ENCODE measurements at places on chromosomes 1 and 21.

GRCh38 chr21:35861661-35862060, 198.7 kb downstream of the SETD4 start:
- no peak for DNase-seq

- no peak for DNase-seq
Measured at GRCh38 chr1:228338521-228339051, 68.0 kb downstream of the TRIM11 start.

DNA sequence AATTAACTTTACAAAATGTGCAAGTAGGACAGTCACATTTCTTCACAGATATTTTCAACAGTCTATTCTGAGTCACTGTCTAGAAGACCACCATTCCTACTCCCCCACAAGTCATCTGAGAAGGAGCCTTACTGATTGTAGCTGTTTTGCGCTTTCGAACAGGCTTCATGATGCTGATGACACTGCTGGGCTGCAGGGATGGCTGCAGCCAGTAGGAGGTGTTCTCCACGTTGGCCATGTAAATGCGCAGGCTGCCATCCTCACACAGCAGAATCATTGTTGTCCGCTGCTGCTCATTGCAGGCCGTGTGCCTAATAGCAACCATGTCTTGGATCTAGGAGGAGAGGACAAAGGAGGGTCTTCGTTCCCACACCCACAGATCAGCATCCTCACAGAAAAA, 56.9 kb downstream of the UBR4 start:
- no peak for DNase-seq

GRCh38 chr1:236524142-236524894, 536 bp downstream of the LGALS8 start:
- peak; percentile 27 for DNase-seq

- no peak for DNase-seq
Measured at GRCh38 chr1:60681095-60681860, 401.1 kb upstream of the NFIA start.

DNA sequence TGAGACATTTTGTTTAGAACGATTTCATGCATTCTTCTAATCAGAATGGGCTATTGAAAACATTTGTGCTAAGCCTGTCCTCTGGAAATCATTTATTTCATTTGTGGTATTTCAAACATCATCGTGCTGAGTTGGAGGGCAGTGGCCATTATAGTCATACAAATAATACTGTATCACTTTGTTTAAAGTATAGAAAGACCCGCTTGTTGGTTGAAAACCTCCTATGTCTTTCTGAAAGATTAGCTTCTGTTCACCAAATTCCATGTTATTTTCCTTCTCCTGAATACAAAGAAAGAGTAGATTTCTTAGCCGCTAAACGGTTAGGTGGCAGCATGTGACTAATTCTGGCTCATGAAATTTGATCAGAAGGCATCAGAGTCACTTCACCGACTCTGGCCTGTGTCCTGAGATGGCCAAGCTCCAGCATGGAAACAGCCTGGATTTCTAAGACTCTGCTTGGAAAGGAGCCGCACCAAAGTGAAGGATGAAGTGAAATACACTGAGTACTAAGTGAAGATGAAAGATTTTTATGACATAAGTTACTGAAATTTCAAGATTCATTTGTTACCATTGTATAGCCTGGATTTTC, 355.1 kb downstream of the USP25 start:
- DNase-seq = no peak

DNA sequence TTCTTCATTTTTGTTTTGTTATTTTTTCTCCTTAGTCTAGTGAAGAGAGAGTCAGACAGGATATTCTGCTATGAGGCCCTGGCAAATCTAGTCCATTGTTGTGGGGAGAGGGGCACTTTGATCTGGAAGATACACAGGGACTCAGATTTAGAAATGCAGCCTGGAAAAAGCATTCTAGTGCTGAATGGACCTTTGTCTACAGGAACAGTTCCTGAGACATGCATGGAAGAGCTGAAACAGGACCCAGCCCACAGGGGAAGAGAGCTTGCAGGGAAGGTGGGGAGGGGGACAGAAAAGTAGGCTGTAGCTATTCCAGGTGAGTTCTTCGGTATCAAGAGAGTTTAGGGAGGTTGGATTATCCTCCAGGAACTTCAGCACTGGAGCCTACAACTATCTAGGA, 98.5 kb downstream of the AKT3 start:
- DNase-seq = no peak

DNA sequence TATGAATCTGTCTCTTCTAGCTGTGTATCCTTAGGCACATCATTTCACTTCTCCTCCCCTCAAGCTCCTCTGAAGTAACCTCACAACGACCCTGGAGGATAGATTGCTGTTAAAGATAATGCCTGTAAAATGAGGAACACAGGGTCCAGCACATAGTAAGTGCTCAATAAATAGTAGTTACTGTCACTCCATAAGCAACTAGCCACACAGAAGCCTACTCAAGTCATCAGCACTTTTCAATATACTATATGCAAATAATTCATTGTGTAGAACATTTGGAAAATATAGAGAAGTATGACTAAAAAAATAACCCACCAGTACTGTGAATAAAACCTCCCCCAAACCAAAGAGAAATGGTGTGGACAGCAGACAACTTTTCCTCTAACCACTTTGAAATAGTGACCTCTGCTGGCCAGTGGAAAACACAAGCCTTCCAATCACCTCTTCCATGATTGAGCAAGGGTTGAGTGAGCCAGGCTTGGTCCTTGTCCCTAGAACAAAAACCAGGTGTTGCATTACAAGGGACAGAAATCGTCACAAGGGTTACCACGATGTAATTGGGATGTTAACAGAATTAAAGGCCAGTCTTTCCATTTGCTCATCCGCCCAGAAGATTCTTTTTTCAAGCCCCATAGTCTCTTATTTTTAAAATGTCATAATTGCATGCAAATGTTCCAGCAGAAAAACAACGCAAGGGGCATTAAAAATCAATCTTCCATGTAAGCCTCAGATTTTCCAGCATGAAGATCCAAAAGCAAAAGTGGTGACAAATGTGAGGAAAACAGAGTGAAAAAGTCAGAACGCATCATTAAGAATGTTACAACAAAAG, 15.7 kb upstream of the GLIS1 start:
- no peak for DNase-seq

DNA sequence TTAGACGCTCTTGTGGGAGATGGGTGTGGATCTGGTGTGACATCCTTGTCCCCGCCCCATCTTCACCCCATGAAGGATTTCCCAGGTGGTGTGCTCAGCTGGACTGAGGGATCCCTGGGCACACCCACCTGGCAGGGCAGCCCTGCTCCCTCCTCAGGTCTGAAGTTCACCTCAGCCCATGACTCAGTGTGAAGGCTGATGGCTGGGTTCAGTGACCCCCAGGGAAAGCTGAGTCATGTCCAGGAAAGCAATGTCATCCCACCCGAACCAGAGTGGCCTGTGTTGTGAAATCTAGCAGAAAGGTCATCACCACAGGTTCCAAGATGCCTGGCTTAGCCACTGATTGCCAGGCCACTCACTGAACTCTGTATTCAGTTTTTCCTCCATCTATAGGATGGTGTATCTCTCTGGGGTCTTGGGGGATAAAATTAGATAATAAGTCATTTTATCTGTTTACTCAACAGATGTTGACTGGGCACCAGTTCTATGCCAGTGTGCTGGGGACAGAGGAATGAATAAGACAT, 97.7 kb upstream of the JUN start:
- DNase-seq = no peak

DNA sequence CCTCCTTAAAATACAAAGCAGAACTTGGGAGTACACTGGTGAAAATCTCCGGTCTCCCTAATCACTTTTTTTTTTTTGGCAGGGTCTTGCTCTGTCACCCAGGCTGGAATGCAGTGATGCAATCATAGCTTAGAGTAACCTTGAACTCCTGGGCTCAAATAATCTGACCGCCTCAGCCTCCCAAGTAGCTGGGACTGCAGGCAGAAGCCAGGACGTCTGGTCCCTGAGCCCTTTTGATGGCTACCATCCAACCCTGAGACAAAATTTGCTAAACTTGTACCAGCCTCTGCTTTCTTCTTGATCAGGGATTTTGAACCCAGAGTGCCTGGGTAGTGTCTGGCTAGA, 4.1 kb downstream of the L1TD1 start:
- no peak for DNase-seq

GRCh38 chr1:225694151-225694603, 41.3 kb upstream of the ENAH start:
- no peak for DNase-seq

DNA sequence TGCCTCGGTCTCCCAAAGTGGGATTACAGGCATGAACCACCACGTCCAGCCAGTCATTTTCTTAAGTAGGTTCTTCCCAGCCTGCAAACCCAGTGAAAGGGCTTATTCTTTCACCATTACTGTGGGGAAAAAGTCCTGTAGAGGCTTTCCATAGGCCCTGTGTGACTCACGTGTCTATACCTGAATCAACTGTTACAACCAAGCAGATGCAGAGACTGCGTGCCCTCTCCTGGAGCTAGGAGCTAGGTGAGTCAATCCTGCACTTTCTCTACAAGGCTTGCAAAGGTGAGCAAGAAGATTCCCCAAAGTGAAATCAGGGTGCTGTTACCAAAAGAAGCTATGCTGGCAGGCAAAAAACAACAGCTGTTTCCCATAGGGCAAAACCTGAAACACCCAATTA, 13.8 kb upstream of the MPZL1 start:
- no peak for DNase-seq

Data from stimulated activated CD8-positive, alpha-beta memory T cell treated with anti-CD3 and anti-CD28 coated beads, Interleukin-15, amount 100 ng/mL, for 1 hour (primary cell).